ENCODE measurements at places on chromosomes 1 and 21.

- no peak for DNase-seq
Measured at GRCh38 chr1:8943498-8944405, 1.9 kb upstream of the CA6 start.

GRCh38 chr1:110348771-110349170 lies 9.6 kb downstream of the RBM15 start:
- DNase-seq = no peak

GRCh38 chr1:2981981-2982614 lies 39.2 kb upstream of the ACTRT2 start:
- no peak for DNase-seq

- DNase-seq = no peak
Measured at GRCh38 chr1:38826262-38826661, 33.3 kb downstream of the RRAGC start.

GRCh38 chr1:60153961-60154360 lies 80.4 kb upstream of the C1orf87 start:
- no peak for DNase-seq

DNA sequence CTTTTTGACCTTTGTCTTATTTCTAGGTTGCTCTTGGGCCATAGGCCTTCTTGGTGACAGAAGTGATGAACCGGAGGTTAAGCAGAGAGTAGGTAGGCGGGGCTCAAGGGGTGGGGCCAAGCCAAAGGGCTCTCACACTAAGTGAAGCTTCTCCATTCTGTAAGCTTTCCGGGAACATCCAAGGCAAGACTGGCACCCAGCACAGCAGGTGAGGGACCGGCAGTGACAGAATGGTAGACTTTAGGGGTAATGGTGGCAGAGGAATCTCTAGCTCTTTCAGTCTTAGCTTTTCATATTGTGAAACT lies at the start of gene TNFAIP8L2:
Gene TNFAIP8L2 (plus strand): TSS at position 135 of the 305 bp plus-strand sequence. CDS start 2,049 bp downstream, outside the sequence.
- no peak for DNase-seq
